ENCODE measurements at places on chromosomes 3 and 15.
A peak's percentile ranks its signal among the peaks of the same experiment; 100 is the strongest.

- DNase-seq: peak; percentile 83
Observed at GRCh38 chr3:184227481-184227935, 1.9 kb upstream of the VWA5B2 start.

DNA sequence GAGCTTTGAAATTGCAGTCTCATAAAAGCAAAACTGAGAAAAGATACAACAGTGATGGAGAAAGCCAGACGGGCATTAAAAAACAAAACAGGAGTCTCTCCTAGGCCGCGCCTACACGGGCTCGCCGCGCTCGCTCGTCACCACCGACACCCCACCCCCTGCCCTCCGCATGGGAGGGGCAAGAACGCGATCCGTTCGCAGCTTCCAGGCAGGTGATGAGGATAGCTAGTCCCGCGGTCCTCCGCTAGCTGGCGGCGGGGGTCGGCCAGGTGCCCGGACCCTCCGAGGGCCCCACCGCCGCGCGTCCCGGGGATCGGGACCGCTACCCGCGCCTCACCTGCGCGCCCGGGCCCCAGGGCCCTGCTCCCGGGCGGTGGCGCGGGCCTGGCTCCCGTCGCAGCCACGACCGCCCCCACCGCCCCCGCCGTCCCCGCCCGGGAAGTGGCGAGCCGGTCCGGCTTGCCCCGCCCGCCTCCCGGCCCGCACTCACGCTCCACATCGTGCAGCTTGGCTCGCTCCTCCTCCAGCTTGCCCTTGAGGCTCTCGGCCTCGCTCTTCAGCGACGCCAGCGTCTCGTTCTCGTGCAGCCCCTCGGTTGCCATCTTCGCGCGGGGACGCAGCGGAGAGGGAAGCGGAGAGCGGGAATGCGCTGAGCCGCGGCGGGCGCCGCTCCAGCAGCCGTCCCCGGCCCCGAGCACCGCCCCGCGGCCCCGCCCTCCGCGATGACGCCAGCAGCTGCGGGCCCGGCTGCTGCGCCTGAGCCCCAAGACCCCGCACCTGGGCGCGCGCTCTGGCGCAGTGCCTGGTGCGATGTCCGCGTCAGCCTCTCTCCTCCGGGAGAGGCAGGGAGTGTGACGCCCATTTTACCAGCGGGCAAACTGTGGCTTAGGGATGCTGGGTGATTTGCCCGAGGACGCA lies 11.7 kb downstream of the GNB5 start:
- peak; percentile 93 for DNase-seq

DNA sequence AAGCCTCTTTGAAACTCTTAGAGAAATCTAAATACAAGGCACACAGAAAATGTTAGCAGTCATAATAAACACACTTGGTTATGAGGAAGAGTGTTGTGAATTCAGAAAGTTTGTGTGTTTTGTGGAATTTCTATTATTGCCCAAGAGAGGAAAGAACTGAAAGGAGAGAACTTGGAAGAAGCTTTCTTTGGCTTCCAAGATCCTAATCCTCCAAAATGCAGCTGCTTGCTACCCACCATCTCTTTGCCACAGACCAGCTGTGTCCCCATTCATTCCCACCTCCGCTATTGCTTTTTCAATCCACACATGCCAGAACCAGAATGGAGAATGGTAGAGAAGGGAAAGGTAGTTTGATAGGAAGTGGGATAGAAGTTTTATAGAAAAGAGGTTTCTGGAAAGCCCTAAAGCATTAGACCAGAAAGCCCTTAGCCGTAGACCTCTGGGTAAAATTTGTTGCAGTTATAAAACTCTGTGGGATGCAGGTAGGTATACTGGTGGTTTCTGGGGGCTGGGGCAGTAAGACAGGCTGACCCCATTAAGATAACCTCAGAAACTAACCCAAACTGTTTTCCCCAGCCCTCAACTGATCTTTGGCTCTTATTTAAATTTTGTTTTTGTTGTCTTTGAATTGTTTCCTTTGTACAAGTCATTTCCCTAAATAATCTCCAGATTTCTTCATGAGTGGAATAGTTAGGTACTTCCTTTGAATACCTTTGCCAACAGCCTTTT lies 108.5 kb downstream of the FILIP1L start:
- DNase-seq: no peak

DNA sequence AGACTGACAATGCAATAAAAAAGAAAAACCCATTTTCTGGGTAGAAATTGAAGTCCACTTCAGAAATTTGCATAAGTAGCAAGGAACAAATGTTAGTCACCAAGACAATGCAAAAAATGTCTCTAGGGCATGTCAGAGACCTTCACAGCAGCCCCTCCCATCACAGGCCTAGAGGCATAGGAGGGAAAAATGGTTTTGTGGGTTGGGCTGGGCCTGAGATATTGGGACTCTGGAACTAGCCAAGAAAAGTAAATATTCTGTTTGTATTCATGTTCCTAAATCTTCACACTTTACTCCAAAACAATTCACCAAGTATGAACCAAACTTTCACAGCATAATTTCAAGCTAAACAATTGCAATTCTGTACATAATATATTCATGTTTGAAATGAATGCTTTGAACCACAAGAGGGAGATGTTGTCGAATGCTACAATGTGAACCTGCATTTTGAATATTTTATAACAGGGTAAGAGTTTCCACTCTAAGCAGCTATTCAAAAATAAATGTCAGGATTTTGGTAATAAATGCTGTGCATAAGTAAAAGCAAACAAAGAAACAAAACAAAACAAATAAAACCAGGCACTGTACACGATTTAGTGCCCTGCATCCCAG lies 429.2 kb downstream of the OTOL1 start:
- DNase-seq: no peak

DNA sequence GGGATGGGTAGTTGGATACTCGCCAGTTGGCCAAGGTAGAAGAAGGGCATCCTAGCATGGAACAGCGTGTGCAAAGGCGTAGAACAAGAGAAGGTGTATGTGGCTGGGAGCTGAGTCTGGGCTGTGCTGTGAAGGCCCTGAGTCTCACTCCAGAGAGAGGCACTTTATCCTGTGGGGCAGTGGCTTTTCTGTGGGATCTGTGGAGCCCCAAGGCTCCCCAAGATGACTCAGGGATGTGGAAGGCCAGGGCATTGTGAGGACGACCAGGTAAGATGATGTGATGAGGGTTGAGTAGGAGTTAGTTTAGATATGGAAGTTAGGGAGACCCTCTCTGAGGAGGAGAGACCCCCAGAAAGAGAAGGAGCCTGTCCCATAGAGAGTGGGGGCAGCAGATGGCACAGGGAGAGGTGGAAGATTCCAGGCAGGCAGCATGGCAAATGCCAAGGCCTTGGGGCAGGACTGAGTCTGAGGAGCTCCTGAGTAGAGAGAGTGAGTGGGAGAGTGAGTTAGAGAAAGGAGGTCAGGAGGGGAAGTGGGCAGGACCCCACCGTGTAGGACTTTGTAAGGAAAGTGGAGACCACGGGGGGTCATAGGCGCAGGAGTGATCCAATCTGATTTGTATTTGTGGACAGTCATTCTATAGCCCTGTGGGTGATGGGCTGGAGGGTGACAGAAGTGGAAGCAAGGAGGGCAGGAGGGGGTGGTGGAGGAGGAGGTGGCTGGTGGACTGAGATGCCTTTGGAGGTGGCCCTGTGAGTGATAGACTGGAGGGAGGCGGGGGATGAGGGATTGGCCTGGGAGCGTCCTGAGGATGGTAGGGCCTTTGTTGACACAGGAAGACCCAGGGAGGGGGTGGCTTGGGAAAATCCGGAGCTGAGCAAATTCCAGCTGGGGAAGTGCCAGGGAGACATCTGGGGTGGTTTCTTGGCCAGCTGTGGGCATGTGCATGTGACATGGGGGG lies 50.3 kb downstream of the FBLN2 start:
- DNase-seq: no peak

DNA sequence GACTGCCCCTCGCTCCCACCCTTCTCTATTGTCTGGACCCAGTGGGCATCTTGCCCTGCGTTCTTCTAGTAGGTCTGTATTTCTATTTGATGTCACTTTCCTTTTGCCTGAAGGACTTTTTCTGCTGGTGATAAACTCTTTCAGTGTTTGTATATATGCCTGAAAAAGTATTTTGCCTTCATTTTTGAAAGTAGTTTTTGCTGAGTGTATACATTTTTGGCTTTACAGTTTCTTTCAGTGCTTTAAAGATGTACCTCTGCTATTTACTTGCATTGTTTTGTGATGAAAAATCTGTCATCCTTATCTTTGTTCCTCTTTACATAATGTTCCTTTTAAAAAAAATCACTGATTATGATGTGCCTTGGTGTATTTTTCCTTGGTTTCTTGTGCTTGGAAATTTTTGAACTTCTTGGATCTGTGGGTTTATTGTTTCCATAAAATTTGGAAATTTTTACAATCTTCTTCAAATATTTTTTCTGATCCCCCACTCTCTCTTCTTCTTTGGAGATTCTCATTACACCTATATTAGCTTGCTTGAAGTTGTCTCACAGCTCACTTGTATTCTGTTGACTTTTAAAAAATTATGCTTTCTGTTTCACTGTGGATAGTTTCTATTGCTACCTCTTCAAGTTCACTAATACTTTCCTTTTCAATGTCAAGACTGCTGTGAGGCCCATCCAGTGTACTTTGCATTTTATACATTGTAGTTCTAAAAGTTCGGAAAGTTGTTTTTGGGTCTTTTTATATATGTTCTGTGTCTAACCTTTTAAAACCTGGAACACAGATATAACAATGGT lies 67.8 kb downstream of the RGMA start:
- no peak for DNase-seq

DNA sequence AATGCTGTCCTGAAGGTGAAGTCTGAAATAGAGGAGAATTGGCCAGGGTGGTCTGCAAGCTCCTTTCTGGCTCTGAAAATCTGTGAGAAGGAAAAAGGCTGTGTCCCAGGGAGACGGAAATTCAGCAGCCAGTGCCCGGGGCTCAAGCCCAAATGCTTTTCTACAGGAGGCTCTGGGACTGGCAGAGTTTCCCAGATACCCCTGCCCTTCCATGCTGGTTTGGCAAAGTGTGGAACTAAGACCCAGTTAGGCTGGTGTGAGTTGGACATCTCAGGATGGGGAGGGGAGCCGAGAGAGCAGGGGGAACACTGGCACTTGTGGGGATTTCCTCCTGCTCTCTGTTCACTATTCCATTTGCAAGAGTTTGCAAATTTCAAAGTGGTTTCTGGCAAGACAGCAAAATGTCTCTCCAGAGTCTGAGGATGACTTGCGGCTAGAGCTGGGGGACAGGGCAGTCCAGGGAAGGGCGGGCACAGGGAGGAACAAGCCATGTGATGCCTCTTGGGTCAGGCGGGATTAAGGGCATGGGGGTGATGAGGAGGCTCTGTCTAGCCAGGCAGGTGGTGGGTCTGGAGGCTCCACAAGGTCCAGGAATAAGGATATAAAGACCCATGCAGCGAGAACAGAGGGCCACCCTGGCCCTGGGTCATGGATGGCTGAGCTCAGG lies 152.3 kb downstream of the RAB11A start:
- no peak for DNase-seq
